CD4-positive, alpha-beta T cell treated with Interleukin-17A for 4 hours (primary cell): ENCODE measurements at places on chromosomes 16 and 17.

DNA sequence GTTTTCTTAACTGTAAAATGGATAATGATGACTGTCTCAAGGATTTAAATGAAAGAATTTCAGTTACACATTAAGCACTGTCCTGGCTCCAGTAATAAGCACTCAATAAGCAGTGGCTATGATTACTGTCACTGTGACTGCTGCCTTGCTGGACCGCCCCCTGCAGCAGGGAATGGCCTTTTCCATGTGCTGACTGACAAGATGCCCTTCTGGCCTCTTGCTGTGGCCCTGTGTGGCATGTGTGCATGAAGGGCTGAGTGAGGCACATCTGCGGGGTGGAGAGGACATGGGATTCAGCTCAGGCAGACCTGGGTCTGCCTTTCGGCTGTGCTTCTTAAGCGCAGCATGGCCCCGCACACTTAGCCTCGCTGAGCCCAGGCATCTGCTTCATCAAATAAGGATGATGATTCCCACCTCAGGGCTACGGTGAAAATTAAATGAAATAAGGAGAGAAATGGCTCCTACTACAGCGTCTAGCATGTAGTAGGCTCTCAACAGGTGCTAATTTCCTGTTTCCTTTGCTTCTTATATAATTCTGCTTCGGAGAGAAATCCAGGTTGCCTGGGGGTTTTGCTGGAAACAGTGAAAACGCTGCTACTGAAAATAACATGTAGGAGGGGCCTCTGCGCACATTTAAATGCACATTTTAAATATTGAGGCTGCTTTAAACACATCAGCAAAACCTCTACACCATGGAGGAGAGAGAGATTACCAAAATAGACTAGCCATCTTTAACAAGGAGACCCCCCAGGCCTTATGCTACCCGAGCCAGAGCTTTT, 183.9 kb downstream of the PARN start:
- no peak for DNase-seq

DNA sequence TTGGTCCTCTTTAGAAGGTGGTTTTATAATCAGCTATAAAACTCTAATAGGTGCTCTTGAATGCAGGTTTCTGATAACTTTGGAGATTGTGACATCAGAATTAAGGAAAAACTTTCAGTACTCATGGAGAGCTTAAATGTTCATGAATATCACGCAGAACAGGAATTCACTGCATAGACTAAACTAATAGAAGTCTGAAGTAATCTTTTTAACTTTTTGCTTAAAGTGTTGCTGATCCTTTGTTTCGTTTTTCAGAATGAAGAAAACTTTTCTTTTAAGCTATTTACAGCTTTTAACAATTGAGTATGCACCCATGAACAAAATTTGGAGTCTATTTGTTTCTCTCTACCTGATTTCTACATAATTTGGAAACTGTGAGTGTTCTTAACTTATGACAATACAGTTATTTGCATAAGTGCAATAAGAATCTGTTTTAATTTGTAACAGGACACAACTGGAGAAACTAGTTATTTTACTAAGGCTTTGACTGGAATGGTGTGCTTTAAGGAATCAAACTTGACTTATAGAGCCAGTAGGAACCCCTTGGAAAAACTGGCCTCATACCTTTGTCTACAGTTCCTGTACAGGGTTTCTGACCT, 17.0 kb upstream of the TRIM25 start:
- no peak for DNase-seq

DNA sequence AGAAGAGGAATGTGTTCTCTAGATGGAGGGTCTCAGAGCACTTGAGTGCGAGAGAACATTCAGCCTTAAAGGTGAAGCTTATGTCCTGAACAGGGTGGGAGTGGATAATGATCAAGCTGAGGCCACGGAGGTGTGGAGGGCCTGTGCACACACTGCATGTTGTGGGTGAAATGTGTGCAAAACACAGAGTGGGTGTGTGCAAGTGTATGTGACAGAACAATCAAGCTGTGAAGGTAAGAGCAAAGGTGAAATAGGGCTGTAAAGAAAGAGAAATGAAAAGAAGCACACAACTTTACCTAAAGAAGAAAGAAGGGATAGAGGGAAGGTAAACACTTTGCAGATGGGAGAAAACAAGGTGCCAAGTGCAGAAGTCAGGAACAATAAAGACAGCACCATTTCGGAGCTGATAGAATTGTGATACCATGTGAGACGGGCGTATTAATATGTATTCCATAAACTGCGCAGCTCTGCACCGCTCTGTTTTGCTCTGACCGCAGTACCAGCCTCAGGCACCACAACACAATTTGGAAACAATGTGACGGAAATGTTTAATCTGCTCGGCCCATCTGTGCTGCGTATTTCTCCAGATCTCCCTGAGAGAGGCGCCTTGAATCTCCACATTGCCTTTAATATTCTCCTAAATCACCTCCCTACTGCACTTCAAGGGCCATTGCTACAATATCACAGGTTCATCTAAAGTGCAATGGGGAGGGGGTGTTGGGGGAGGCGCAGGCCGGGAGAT, 40.6 kb downstream of the SNX11 start:
- no peak for DNase-seq

DNA sequence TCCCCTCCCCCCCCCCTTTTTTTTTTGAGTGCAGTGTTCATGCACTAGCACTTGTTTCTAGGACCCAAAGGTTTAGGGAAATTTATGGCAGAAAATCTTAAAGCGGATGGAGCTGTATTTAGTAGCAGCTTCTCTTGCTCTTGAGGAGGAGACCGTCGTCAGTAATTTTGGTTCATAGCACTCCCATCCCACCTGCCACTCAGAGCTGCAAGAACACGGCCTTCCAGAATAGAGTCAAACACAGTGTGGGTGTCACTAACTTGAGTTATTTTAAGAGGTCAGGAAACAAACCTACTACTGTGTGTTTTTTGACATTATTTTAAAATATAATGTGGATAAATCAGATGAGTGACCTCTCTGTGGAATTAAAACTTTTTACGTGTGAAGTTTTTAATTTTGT, 37.3 kb downstream of the SEC14L1 start:
- DNase-seq, result no peak

GRCh38 chr17:27455236-27455913, 873 bp upstream of the KSR1 start:
- DNase-seq, result no peak

DNA sequence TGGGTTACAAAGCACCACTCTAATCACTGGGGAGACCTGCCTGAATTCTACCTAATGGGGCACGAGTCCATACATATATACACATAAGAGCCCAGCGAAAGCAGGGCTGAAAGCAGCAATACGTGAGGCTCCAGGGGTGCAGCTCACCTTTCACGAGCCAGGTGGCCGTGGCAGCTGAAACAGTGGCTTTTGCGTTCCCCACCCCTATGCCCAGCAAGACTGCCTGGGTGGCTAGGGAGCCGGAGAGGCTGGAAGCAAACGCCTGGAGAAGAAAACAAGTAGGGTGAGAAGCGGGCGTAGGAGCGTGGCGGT, 618 bp downstream of the RUSF1 start:
- no peak for DNase-seq
